ENCODE measurements at places on chromosomes 6 and 20.

DNA sequence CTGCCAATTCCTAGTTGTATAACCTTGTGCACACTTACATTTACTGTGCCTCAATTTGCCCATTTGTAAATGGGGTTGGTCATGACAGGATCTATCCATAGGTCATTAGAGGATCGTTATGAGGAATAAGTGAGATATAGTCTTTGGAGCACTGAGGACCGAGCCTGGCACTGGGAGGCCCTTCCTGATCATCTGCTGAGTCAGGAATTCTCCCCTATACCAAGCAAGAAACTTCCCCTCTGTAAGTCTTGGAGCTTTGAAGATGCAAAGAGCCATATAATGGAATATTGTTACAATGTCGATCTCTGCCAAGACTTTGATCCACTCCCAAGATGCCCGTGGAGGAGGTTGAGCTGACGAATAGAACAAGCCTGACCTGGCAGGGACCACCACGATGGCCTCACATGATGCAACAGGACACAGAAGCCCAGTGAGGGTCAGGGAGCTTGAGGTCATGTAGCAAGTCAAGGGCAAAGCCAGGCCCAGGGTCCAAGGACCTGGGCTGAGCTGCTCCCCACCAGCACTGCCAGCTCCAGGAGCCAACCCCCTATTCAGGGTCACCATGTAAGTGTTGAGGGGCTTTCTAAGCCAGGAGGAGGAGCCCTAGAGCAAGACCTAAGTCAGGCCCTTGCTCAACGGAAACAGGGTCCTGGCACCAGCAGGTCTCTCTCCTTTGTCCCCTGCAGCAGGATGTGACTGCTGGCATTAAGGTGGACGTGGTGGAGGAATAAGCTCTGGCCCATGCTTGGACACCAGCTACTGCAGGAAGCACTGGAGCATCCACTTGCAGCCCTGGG, 16.7 kb downstream of the PDRG1 start:
- DNase-seq, result no peak

- no peak for DNase-seq
Measured at GRCh38 chr6:71982389-71982788, 96.0 kb downstream of the RIMS1 start.

GRCh38 chr6:47064274-47064673, 22.1 kb upstream of the ADGRF1 start:
- no peak for DNase-seq

DNA sequence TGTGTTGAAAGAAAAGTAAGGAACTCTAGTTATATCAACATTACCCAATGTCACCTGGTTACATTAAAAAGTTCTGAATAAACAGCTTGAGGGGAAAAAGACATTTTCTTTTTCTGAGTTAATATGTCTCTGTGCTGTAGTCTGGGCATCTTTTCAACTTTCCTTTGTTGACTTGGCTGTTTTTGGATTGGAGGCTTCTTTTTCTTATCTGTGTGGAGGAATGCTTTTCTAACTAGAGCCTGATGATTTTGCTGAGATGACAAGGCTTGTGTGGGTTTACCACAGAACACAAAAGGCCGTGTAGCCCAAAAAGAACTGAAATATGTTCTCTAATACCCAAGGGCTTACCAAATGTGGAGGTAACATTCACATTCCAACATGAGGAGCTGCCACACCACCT, 161.8 kb downstream of the KCNQ5 start:
- no peak for DNase-seq

DNA sequence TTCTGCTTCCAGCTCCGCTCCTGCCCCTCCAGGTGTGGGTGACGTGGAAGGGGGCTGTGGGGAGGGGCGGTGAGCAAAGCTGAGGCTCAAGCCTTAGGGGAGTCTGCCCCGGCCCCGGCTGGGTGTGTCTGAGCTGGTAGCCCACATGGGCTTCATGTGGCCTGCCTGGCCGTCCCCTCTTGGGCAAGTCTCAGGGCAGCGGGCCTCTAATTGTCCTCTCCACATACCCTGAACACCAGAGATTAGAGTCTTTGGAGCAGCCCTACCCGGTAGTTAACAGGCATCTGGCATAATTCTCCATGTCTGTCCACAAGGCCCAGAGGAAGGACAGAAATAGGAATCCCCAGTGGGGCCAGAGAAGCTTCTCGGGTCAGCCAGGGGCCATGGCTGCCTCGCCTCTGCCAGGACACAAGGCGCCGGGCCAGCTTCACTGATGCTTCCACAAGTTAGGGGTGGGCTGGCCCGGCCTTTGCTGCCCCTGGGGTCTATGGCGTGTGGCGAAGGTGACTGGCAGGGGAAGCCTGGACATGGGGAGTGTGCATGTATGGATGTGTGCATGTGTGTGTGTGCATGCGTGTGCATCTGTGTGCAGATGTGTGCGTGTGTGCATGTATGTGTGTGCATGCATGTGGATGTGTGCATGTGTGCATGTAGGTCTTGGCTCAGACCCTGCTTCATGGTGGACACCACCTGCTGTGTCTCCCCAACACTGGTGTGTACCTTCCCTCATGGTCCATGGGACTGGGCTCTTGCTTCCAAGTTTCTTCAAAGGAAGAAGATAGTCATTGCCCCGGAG, 24.0 kb downstream of the FRMD1 start:
- no peak for DNase-seq

GRCh38 chr20:2763186-2763585, 37.2 kb downstream of the CPXM1 start:
- DNase-seq, result no peak

DNA sequence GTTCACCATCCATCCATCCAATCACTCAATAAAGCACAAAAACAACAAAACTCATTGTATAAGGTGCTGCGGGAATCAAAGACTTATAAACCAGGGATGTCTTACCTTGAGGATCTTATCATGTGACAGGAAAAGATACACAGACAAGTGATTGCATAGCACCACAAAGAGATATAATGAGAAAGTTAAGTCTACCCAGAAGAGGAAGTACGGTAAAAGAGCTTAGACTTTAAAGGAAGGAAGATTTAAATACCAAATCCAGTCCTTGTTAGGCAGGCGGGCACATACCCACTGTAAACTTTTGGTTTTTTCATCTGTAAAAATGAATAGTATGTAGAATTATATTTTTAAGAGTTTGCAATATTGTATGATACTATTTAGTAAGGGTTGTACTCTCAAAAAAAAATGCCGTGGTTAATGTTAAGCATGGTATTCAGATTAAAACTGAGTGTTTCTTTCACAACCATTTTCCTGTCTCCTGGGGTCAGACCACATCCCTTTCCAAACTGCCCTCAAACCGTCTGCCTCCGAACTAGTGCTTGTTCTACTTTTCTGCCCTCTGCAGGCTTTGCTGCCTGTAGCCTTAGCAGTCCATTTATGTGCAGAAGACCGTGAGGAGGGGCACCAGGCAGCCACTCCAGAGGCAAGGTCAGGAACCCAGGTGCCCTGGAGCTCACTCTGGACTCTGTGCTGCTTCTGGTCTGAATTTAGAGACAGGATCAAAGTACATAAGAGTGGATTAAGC, 179.5 kb upstream of the SYNDIG1 start:
- DNase-seq, result peak; percentile 31

DNA sequence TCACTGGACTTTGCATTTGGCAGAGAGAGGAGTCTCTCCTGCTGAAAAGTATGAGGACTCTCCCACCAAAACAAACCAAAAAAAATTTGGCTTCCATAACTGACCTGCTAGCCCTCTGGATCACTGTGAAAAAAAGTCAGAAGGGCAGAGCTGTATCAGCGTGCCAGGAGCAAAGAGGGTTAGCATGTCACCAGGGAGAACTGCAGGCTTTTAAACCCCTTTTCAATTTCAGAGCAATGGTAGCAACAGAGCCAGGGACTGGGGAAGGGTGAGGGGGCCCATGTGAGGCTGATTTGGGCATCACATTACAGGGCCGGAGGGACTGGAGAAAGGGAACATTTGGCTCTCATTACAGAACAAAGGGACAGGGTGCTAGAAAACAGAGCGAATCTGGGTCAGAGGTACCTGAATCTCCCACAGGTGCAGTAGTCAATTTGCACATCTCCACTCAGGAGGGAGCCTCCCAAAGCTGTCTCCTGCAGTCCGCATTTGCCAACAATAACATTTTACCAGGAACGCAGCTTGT, 185.7 kb upstream of the EYA4 start:
- no peak for DNase-seq

GRCh38 chr20:5448449-5449118, 131.8 kb upstream of the PROKR2 start:
- DNase-seq, result peak; percentile 44

GRCh38 chr6:79149884-79150283, 71.8 kb upstream of the PHIP start:
- DNase-seq, result no peak

DNA sequence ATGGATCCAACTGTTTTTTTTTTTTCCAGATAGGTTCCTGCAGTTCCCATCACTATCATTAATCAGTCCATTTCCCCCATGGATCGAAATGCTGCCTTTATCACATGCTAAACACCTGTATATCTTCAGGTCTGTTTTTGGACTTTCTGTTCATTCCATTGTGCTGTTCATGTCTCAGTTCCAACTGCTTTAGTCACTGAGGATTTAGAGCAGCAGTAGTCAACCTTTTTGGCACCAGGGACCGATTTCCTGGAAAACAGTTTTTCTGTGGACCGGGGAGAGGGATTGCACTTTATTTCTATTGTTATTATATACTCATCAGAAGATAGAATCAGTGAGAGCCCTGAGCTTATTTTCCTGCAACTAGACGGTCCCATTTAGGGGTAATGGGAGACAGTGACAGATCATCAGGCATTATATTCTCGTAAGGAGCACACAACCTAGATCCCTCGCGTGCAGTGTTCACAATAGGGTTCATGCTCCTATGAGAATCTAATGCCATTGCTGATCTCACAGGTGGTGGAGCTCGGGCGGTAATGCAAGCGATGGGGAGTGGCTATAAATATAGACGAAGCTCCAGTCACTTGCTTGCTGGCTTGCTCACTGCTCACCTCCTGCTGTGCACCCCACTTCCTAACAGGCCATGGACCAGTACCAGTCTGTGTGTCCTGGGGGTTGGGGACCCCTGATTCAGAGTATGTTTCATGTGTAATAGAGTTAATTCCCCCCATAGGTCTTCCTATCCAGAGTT, 46.0 kb downstream of the CAP2 start:
- DNase-seq, result no peak

- no peak for DNase-seq
Measured at GRCh38 chr6:149089510-149089909, 228.0 kb upstream of the TAB2 start.

GRCh38 chr20:5796331-5797040, 46.3 kb downstream of the SHLD1 start:
- DNase-seq, result no peak

DNA sequence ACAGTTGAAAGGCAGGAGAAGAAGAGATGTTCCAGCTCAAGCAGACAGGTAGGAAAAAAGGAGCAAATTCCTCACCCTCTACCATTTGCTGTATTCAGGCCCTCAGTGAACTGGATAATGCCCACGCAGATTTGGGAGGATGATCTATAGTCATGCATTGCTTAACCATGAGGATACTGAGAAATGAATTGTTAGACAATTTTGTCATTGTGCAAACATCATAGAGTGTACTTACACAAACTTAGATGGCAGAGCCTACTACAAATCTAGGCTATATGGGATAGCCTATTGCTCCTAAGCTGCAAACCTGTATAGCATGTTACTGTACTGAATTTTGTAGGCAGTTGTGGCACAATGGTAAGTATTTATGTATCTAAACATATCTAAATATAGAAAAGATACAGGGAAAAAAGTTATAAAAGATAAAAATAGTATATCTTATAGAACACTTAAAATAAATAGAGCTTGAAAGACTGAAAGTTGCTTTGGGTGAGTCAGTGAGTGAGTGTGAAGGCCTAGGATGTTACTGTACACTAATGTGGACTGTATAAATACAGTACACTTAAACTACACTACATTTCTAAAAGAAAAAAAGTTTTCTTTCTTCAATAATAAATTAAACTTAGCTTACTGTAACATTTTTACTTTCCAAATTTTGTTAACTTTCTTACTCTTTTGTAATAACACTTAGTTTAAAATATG, 672.3 kb downstream of the UTRN start:
- DNase-seq, result no peak

DNA sequence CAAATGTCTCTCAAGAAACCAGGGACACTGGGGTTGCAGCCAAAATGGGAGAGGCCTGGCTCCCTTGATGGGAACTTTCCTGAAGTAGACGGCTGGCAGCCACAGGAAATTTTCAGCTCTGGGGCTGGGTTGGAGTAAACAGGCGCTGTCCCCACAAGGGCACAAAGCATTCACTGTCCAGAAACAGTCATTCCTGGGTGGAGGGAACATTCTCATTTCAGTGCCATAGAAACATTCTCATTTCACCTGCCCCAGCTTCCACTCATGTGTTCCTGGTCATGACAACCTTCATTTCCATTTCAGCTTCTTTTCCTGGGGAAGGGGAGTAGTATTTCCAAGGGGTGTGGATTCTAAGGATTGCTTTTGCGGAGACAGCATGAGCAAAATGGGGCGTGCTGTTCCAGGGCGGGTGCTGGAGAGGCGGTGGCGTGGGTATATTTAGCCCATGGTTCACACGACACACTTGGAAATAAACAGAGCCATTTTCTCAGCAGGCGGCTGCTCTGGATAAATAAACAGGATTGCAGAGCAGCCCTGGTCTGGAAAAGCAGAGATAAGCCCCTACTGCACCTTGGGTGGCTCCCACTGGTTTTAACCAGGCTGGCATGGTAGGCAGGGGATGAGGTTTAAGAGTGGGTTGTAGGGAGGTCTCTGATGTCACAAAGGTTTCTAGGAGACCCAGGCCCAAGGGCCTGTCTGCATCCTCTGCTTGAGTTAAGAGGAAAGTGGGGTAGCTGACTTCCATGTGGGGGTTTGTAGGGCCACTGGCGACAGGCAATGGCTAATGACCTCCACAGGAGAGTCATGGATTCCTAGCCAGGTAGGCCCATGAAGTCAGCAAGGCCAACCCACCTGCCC, 32.9 kb downstream of the COX4I2 start:
- peak; percentile 91 for DNase-seq

GRCh38 chr6:159110013-159110412, 59.2 kb upstream of the FNDC1 start:
- no peak for DNase-seq

- no peak for DNase-seq
Measured at GRCh38 chr20:58173091-58173490, 55.4 kb downstream of the ANKRD60 start.

- no peak for DNase-seq
Measured at GRCh38 chr6:137900815-137901214, 33.8 kb downstream of the TNFAIP3 start.

GRCh38 chr6:3287308-3287707, 28.6 kb downstream of the PSMG4 start:
- DNase-seq, result no peak

DNA sequence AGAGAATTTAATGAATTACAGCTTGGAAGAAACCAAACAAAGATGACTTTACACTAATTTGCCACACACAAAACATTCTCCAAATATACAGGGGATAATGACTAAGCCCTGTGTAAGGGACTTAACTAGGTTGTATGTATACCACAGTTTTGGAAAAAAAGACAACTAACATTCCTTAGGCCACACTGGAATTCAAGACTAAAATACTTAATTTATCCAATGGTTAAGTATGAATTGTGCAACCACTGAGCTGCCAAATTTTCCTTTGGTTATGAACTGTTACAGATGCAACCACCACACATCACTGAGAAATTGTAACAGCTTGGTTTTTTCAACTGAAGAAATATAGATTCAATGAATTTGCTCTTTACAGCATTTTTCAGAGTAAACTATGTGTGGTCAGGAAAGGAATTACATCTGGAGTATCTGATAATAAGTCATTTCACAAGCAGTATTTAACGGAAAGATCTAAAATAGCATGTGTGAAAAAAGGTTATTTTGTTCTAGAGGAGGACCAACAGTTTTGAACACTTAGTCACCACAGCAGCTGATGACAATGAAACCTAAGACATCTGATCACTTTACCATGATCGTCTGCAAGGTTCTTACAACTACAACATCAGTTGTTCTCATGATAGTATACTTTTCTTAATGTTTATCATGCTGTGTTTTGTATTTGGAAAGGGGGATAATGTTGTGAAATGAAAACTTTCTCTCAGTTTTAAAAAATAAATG, 318.8 kb downstream of the BCKDHB start:
- no peak for DNase-seq

All from Ammon's horn (tissue), 1 donor.